ENCODE measurements at places on chromosomes 1 and 21. TPM values are rescaled to one million over a fixed set of nuclear protein-coding genes. Genes with fewer than 3 reads are reported as not detected.

The ACOT11 gene
- total RNA-seq = 5.3 TPM

The TSPEAR gene
- not detected for total RNA-seq

The RCAN3 gene
- total RNA-seq = 6.1 TPM

The MATN1 gene
- 0.47 TPM for total RNA-seq

The ACTL8 gene
- total RNA-seq = 0.23 TPM

DNA sequence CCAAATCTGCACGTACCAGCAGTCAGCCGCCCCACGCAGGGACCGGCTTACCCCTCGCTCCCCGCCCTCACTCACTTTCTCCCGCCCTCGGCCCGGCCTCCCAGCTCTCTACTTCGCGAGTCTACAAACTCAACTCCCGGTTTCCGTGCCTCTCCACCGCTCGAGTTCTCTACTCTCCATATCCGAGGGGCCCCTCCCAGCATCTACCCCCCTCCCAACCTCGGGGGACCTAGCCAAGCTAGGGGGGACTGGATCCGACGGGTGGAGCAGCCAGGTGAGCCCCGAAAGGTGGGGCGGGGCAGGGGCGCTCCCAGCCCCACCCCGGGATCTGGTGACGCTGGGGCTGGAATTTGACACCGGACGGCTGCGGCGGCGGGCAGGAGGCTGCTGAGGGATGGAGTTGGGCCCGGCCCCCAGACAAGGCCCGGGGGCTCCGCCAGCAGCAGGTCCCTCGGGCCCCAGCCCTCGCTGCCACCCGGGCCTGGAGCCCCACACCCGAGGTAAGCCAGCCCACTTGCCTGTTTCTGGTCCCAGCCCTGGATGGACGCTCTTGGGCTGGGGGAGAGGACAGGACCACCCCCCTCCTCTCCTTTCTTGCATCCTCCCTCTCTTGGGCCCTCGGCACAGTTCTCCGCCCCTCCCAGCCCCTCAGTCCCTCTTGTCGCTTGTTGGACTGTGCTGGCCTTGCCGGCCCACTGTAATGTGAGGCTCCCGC lies at the start of gene ARTN:
Gene ARTN (plus strand): TSS at position 416 of the 715 bp plus-strand sequence. CDS start 1,856 bp downstream, outside the sequence.
- DNase-seq = peak; percentile 45

DNA sequence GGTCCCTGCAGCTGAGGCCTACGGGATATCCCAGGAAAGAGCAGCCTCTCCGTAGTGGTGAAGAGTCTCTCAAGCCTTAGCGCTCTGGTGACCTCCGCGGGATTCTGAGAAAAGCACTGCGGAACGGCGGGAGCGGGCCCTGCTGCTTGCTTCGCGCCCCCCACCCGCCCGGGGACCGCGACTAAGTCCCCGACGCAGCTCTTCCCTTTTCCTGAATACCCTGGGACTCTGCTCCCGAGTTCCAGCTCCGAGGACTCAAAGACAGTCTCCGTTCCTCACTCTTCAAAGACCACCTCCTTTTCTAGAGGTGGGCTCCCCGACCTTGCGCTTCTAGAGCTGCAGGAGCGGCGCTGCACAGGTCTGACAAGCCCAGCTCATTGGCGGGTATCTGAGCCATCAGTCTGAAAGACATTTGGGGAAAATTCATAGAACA lies 3.6 kb upstream of the PRRX1 start:
- DNase-seq = no peak

GRCh38 chr21:25408666-25409065 lies 198.6 kb downstream of the MRPL39 start:
- DNase-seq = no peak

DNA sequence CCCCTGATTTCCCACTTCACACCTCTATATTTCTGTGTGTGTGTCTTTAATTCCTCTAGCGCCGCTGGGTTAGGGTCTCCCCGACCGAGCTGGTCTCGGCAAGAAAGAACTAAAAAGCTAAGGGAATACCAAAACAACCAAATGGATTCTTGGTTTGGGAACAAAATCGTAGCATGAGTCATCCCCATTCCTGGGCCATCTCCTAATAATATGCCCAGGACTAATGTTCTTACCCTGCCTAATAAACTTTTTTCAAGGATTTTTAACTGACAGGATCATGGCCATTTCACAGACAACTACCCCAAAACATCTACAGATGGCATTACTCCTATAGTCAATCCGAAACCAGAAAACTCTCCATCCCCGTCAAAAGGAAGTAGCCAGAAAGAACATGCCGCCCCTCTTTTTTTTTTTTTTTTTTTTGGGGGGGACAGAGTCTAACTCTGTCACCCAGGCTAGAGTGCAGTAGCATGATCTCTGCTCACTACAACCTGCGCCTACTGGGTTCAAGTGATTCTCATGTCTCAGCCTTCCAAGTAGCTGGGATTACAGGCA lies 4.1 kb upstream of the HPDL start:
- DNase-seq = no peak
